Psoas muscle (tissue), 8 donors: ENCODE measurements at places on chromosomes 7 and 10. TPM values are rescaled to one million over a fixed set of nuclear protein-coding genes. Genes with fewer than 3 reads are reported as not detected.
A peak's percentile ranks its signal among the peaks of the same experiment; 100 is the strongest.

ATXN7L1 gene
- total RNA-seq, result 3.0 TPM

CNTNAP2 gene
- total RNA-seq, result 0.13 TPM

ACTL6B gene
- not detected for total RNA-seq

FGL2 gene
- total RNA-seq, result 8.8 TPM

DNA sequence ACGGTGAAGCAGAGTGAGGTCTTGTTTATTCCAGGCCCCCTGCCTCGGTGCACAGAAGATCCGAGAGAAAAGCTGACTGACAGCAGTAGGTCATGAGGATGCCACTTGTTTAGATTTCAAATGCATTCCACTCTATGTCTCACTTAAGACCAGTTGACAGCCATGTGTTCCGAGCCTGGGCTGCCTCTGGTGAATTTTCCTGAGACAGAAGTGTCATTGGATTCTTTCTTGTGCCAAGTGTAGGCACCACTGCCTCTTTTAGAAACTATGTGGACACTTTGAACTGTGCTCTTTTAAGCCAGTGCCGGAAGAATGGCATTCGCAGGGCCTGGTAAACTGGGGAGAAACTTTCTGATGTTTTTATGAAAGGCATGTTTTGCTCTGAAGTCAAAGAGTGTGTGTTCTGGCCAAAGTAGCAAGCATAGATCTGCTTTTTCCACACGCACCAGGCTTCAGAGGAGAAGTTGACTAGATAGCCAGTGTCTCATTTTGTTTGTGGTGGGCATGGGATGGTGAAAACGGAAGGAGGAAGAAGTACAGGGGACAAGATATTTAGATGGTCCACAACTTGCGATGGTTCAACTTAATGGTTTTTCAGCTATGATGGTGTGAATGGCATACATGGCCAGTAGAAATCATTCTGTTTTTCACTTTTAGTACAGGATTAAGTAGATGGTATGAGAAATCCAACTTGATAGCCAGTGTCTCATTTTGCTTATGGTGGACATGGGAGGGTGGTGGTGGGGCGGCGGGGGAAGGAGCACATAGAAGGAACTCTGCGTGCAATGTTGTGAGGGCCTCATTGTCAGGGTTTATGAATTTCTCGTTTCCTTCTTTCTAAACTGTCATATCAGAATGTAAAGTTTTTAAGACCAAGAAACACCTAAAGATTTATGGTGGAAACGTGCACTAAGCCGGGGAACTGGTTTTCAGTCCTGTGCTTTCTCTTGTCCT lies 41.5 kb downstream of the CYP17A1 start:
- H3K27me3 ChIP-seq, result no peaks in the 10 kb centered on the region
- H3K4me3 ChIP-seq, result peak overlapping the region; percentile 43
- H3K27ac ChIP-seq, result peak overlapping the region; percentile 87
- peaks cover 6% of the 10 kb centered on the region for H3K36me3 ChIP-seq

DNA sequence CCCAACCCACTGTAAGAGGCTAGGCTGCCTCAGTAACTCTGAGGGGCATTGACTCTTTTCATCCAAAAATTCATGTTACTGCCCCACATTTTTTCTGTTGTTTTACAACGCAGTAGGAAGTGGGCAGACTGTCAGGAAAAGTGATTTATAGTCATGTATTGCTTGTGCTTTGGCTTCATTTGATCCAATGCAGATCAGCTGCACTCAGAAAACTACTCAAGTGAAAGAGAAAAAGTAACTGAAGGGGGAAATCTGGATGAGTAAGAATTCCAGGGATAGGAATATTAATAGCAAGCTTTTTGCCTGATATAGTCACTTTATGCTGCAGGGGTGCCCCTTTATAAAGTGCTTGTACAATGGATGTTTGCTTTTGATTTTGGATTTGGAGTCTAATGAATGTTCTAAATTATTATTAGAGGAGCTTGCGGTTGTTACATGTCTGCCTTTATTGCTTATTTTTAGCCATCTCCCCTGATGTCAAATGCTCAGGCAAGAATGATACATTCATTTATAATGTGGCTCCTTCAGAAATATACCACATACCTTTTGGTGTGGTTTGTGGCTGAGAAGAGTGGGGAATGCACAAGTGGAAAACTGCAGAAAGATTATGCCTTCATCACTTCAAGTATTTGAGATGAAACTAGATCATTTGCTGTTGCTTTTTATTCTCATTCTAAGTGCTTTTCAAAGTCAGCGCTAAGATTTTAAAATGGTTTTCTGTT lies 86.1 kb downstream of the EGFR start:
- no peak overlapping the region for H3K4me3 ChIP-seq
- no peak for DNase-seq
- no peaks in the 10 kb centered on the region for H3K36me3 ChIP-seq

GRCh38 chr10:12726971-12727831 lies 274.3 kb downstream of the CCDC3 start:
- H3K27me3 ChIP-seq, result no peaks in the 10 kb centered on the region
- H3K36me3 ChIP-seq, result no peaks in the 10 kb centered on the region
- no peaks in the 10 kb centered on the region for H3K4me1 ChIP-seq
